ENCODE measurements at places on chromosomes 2 and 18.

DNA sequence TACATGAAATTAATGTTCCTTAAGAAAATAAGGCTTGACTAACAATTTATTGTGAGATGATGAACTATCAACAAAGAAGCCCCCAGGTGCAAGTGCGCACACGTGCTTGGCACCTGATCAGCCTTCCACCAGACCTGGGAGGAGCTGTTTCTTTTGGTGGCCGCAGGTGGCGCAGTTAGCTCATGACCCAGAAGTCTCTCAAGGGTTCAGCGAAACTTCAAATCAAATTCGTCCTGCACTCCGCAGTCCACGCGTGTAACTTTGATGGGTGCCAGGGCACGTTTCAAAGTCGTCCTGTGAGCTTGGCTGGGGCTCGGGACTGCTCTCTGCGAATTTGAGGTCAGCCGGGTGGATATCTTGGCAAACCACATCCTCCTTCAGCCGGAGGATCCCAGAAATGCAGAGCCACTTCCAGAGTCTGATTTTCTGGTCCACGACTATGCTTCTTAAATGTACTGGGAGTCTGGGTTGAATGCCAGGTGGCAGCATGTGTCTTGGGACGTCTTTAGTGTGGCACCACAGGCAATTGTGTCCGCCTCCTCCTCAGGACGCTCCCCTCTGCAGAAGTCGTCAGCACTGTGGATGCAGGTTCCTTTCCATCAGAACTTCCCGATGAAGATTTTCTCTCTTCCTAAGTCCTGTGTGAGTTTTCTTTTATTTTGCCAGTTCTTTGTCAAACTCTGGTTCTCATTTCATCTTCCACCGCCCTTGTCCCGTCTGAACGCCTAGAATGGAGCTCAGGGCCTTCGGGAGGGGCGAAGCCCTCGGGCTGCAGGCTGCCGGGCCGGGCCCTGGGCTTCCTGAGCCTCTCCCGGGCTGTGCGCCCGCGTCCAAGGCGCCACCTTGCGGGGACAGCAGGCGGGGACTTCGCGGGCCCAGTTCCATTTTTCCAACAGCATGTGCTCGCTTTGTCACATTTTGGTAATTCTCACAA is 61.3 kb upstream of the RAPGEF4 start:
- DNase-seq, result no peak

DNA sequence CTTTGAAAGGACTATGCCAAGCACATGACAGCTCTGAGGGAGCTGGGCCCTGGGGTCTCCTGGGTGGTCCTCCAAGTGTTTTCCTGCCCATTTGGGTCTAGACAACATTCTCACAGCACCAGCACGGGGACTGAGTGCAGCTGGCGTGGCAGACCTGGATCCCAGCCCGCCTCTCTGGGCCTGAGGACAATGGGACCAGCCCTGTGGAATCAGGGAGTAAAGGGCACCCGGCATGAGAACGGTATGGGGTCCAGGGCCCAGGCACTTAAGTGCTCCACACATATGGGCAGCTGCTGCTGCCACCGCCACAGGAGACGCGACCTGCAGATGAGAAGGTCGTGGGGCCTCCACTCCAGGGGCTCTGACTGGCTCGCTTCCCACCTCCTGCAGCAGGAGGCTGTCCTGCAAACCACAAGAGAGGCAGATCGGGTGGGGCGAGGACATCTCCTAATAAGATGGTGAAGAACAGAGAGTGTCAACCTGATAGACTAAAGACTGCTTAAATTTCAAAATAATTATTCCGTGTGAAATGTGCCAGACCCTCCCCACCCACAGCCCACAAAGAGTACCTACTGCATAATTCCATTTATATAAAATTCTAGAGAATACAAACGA is 46.3 kb downstream of the FAM178B start:
- DNase-seq, result no peak

DNA sequence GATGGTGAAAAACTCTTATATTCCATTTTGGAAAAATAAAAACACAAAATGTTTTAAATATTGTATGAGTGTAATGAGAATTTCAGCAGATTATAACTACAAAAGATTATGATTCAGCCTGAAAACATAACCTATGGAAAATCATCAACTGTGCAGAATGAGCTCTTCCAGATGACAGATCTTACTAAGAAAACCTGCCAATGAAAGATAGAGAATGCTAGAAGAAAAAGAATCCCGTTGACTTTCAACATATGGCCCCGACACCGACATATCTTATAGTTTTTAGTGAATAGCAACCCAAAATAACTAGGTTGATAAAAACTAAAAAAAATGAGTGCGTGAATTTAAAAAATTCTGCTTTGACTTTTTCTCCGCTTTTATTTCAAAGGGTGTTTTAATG is 178.0 kb downstream of the BABAM2 start:
- no peak for DNase-seq

DNA sequence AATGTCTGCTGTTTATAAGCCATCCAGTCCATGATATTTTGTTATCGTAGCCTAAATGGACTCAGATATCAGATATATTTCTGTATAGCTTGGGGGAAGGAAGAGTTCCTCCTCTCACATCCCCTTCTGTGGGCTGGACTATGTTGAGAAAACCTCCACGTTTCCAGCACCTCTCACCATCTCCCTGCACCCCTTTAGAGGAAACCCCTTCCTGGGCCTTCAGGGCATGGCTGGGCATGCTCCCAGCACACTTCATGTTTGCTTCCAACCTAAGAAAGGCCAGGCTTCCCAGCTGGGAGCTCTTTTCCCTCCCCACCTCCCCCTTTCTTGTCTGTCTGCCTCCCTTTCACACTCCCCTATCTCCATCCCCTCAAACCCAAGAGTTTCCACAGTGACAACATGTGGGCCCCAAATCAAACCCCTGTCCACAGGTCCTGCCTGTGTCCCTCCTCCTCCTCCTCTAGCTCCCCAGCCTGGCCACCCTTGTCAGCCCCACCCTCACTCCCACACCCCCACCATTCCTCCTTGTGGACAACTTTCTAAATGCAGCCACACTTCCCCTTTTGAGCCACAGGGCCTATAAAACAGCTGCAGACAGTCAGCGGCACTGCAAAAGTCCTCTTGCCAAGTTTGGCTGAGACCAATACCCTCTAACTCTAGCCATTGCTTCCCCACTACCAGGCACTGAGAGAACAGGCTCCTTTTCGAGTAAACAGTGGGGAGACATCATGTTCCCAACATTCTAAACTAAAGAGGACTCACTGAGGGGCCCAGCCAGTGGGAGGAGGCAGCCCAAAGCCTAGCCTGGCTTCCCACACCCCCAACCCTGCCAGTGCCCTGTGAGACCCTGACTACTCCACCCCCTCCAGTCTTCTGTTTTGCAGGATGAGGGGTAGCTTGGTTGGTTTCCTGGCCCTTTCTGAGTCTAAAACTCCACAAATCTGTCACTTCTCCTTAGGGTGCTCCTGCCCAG is 120.5 kb downstream of the ZFP36L2 start:
- DNase-seq, result no peak

- DNase-seq, result no peak
Measured at GRCh38 chr18:63146828-63147409, 172.7 kb downstream of the BCL2 start.

GRCh38 chr2:190640117-190640516 is 8.8 kb upstream of the NAB1 start:
- no peak for DNase-seq

- no peak for DNase-seq
Measured at GRCh38 chr2:235300368-235301201, 193.3 kb upstream of the AGAP1 start.

DNA sequence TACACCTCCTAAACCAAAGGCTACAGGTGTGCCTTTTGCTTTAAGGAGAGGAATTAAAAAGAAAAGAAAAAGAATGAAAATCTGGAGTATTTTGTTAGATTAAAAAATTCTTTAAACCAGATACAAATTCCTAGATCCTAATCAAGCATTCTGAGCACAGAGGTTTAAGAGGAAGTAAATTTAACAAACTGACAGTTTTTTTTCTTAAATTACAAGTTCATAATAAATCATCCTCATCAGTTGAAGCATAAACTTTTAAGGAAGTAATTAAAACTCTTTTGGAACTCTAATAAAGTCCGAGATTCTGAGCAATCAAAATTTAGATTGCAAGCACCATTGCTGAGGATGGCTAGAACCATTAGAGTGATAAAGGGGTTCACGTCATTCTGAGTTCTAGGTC is 75.1 kb downstream of the POLE4 start:
- no peak for DNase-seq

GRCh38 chr2:20372896-20373640 is 22.4 kb upstream of the PUM2 start:
- no peak for DNase-seq

DNA sequence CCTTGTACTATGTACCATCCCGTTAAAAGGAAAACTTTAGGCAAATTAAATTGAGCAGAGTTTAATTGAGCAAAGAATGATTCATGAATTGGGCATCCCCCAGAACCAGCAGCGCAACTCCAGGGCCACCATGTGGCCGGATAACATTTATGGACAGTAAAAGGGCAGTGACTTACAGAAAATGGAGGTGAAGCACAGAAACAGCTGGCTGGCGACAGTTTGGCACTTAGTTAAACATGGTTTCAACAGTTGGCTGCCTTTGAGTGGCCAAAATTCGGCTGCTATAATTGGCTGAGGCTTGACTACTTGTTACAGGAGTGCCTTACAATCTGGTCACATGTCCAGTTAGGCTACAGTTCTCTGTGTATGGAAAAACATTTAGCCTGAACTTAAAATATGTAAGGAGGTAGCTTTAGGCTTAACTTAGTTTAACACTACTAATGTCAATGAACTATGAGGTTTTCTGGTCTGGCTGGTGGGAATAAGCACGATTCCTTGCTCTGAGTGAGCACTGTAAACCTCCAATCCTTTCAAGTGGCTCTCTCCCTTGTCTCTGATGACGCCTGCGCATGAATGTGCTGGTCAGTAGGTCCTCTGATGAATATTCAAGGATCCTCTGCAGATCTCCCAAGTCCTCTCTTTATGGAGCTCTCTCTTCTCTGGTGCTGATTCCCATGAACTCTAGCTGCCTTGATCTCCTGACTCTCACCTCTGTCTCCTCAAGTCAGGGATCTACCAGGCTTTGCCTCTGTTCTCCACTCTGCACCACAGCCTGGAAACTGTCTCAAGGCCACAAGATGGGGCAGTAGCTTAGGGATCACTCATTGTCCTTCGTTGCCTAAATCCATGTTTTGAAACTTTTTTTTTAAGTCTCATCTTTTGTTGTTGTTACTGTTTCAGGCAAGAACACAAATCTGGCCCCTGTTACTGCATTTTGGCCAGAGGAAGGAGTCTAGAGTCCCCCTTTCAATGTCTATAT is 24.4 kb upstream of the RAB31 start:
- no peak for DNase-seq

- DNase-seq, result no peak
Measured at GRCh38 chr2:75002007-75002406, 43.6 kb downstream of the POLE4 start.

DNA sequence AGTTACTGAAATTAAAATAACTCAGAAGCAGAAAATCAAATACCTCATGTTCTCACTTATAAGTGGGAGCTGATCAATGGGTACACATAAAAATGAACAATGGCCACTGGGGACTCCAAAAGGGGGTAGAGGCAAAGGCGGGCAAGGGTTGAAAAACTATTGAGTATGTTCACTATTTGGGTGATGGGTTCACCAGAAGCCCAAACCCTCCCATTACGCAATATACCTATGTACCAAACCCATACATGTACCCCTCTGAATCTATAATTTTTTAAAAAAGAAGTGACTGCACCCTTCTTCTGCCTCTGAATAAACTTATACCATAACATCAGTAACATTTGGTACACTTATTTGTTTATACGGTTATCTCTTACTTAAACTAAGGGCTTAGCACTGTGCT is 119.4 kb downstream of the ZRANB3 start:
- DNase-seq, result no peak

- no peak for DNase-seq
Measured at GRCh38 chr2:158243392-158243791, 141.7 kb downstream of the UPP2 start.

DNA sequence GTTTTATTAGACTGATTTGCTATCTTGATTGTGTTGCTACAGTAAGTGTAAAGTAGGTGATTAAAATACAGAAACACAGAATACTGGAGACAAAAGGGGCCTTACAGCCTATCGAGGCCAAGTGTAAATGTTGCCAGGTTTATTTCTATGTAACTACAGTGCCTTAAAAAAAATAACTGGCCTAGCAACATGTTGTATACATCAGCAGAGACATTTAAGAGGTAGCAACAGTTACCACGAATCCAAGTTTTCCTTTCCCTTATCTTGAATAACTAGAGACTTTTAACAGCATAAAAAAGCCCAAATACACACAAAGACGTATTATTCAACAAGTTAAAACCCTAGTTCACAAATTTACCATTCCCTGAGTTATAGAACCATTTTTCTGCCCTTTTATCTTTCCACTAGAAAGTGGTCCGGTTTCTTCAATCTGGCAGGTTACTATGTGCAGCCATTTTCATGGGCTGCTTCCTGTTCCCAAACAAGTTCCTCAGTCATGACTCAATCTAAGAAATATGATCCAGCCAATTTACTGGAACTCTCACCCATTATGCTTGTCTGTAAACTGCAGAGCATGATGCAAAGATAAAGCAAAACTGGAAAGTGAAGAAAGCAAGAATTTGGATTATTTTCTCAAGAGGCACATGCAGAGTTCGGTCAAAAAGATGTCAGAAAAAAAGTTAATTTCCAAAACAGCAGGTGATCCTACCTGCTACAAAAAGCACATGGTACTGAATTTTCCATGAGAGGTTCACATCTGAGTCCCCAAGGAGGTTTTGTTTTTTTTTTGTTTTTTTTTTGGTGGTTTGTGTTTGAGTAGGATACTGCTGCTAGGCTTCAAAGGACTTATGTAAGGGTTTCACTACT is 22.2 kb downstream of the NFE2L2 start:
- no peak for DNase-seq

GRCh38 chr2:36246320-36246990 is 109.1 kb upstream of the CRIM1 start:
- no peak for DNase-seq

- DNase-seq, result no peak
Measured at GRCh38 chr2:226665306-226665831, 134.3 kb downstream of the IRS1 start.

DNA sequence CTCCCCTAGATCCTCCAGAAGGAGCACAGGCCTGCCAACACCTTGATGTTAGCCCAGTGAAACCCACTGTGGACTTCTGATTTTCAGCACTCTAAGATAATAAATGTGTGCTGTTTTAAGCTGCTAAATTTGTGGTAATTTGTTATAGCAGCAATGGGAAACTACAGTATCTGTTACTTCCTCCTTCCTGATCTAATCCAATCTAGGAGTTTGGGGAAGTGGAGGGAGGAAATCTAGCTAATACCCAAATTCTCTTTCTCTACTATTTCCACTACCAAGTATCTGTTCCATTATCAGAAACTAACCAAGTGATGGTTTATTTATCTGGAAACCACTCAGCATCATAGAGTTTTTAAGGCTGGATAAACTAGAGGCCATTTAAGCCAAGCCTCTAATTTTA is 64.9 kb downstream of the AFF3 start:
- DNase-seq, result no peak

DNA sequence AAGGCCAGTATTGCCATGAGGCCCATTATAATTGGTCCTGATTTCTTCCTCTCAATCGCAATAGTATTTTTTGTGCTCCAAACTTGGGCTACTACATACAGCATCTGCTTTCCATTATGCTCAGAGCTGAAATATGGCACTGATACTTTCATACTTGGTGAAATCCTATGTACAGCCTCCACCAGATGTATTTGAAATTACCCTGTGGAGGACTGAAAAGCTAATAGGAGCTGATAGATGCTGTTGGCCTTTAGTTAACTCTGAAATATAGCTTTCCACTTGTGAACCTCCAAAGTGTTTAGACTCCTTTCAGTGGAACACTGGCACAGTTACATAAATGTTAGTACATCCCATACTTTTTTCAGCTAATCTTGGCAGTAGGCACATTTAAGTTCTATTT is 205.7 kb downstream of the NEDD4L start:
- DNase-seq, result no peak

Measured in stimulated activated CD4-positive, alpha-beta T cell treated with anti-CD3 and anti-CD28 coated beads, Interleukin-1b, Interleukin-23, amount 100 ng/mL, for 1 hour (primary cell).